ENCODE measurements at places on chromosomes 4 and X.

- no peak for DNase-seq
Observed at GRCh38 chrX:50469206-50469605, 1.4 kb downstream of the DGKK start.

DNA sequence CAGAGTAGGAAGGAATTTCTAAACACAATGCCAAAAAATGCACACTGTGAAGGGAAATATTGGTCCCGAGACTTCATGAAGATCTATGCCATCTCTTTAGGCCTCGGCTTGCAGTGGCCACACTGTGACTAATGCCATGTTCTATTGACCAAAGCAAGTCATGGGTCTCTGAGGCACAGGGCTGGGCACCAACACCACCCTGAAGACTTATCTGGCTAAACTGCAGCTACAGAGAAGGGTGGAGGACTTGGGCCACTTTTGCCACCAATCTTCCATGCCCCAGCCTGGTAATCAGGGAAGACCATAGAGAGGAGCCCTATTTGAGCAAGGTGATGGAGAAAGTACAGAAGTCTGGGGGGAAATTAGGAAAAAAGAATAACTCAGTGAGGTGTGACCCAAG, 42.1 kb downstream of the HMX1 start:
- no peak for DNase-seq

GRCh38 chr4:78019414-78019813, 37.7 kb upstream of the FRAS1 start:
- no peak for DNase-seq

DNA sequence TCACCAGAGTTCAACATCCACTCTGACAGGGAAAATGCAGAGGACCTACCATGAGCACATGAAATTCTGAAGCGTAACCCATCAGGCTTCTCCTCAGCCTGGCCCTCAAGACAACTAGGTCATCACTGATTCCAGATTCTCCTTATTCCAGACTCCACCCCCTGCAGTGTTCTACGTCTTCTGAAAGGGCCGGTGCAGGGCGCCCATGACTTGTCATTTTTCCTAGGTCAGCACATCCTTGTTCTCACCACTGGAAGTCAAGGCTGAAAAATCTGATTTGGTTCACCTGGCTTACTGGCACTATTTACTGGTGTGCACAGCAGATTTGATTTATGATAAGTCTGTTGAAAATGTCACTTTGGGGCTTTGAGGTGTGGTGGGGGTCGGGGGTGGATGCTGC, 140.9 kb upstream of the KLF3 start:
- DNase-seq: no peak

- DNase-seq: no peak
Observed at GRCh38 chrX:40531056-40531826, 49.5 kb upstream of the ATP6AP2 start.

DNA sequence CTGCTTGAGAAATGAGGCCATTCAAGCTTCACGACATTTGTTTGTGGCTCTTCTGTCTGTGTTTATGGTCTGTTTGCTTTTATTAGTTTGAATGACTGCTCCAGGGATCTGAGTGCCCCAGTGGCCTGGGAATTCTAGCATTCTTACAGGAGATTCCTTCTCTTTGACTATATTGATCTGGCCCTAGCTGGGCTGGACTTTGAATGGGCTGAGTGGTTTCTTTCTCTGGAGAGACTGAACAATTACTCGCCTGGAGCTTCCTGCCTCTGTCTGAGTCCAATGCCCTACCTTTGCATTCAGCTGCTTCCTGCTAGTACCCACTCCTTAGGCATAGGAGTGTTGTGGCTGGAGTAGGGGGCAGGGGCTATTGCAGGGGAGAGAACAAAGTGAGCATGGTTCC, 51.2 kb upstream of the EDA start:
- no peak for DNase-seq

GRCh38 chr4:48379587-48380180, 38.4 kb downstream of the SLAIN2 start:
- no peak for DNase-seq

DNA sequence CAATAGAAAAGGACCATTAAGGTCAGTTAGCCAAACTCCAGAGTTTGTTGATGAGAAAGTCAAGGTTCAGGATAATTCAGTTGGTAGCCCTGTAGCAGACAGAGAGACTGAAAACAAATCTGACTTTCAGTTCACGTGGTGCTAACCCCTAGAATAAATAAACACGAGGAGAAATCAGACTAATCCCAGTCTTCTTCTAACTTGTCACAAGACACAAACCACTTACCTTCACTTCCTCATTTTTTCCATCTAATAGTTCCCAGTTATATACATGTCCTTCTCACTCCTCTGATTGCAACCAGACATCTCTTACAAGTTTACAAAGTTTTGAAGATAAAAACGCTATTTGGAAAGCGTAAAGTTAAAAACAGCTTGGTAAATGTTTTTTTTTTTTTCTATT, 7.7 kb downstream of the TLR7 start:
- DNase-seq: no peak

DNA sequence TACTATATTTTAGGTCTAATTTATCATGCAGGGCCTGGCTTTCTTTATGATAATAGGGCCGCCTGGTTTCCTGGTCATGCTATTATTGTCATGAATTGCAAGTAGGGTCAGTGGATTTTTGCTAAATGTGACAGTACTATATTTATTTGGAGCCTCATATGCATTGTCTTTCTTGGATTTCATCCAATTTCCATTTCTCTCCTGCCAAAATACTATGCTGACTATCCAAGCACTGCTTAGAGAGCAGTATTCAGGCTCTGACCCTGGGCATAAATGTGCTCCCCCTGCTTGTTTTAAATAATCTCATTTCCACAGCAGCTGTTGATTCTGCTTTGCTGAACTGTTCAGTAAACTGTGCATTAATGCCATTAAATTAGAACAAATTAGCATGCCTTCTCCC, 269.3 kb downstream of the GPM6A start:
- DNase-seq: no peak

GRCh38 chrX:6885396-6885795, 262.1 kb upstream of the STS start:
- no peak for DNase-seq

DNA sequence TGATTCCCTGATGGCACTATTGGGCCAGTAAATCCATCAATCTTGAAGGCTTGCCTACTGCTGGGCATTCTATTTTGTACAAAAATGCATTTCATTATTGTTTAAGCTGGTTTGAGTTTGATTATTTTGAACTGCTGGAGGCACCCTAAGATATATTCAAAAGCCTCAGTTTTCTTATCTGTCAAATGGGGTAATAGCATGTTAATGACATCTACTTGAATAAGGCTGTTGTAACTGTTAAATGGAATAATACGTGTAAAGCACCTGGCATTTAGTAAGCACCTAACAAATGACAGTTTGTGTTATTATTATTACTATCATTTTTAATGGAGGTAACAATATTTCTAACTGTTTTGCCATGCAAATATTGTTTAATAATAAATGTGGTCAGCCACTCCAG, 6.9 kb upstream of the SMIM43 start:
- no peak for DNase-seq

- no peak for DNase-seq
Observed at GRCh38 chrX:100747090-100747489, 15.2 kb upstream of the SYTL4 start.

DNA sequence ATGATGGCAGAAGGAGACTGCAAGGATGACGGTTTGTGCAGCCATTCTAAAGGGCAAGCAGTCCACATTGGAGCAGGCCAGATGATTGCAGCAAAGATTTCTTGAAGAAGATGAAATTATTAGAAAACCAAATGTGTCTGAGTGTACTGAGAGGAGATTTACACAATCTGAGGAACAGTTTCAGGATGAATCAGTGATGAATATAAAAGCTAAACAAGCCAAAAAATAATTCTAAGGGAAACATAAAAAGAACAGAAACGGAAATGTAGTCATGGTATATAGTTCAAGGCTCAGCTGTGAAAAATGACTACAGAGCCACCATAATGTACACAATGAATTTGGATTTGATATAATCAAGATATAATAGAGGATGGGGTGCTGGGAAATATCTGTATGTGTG, 168.5 kb downstream of the PDGFC start:
- no peak for DNase-seq

DNA sequence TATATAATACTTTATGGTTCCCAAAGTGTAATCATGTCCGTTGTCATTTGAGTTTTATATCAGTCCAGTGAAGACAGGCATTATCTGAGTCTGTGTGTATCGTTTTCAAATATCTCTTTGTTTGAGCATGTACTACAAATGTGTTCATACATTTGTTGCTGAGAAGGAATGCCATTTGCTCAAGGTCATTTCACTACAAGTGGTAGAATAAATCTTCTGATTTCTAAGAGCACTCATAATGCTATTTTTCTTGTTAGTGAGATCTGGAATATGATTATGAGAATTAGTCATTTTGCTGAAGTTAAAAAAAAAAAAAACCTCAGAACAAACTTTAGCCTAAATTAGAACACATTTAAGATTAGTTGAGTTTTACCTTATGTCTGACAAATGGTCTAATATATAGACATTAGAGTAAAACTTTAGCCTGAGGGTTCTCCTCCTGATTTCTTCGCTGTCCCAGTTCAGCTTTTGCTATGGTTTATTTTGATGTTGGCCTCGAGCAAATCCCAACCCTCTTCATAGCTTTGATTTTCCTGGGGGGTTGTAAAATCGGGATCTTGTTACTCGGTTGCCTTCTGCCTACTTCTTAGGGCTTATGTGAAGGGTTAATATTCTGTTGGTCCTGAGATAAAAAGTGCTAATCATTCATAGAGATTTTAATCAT, 87.1 kb downstream of the TMEM131L start:
- no peak for DNase-seq

- DNase-seq: no peak
Observed at GRCh38 chr4:80139671-80140070, 57.6 kb upstream of the PRDM8 start.

GRCh38 chr4:163901319-163901718, 406.8 kb downstream of the TMA16 start:
- no peak for DNase-seq
